Heart left ventricle (tissue), 16 donors: ENCODE measurements at places on chromosomes 3 and 15. TPM values are rescaled to one million over a fixed set of nuclear protein-coding genes. Genes with fewer than 3 reads are reported as not detected.

The IQCH gene
- 0.24 TPM for total RNA-seq

The CX3CR1 gene
- total RNA-seq = 1.2 TPM

The RAD51 gene
- total RNA-seq = 0.65 TPM

The KLHL6 gene
- 1.4 TPM for total RNA-seq

GRCh38 chr15:91156175-91156726 lies 56.2 kb downstream of the SV2B start:
- DNase-seq = no peak
